NCI-H748 treated with DMSO at 0.1 percent for 48 hours (cell line): ENCODE measurements at places on chromosomes 1 and 21.

GRCh38 chr1:200909757-200910239, 15.1 kb downstream of the INAVA start:
- DNase-seq = no peak

DNA sequence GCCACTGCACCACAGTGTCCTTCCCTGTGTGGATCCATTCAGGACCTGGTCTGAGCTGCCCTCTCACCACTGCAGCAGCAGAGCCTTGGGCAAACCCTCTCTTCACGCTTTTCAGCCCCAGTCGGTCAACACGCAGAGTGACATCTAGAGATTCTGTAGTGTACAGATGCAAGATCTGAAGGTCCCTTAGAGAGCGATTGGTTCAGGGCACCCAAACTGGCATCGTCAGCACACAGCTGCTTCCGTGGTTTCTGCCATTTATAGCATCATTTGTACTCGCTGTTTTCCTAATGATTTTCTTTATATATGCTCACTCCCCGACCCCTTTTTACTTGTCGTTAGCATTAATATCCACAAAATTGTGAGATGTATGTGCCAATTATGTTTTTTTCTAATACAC, 1.5 kb upstream of the ASCL5 start:
- no peak for DNase-seq

DNA sequence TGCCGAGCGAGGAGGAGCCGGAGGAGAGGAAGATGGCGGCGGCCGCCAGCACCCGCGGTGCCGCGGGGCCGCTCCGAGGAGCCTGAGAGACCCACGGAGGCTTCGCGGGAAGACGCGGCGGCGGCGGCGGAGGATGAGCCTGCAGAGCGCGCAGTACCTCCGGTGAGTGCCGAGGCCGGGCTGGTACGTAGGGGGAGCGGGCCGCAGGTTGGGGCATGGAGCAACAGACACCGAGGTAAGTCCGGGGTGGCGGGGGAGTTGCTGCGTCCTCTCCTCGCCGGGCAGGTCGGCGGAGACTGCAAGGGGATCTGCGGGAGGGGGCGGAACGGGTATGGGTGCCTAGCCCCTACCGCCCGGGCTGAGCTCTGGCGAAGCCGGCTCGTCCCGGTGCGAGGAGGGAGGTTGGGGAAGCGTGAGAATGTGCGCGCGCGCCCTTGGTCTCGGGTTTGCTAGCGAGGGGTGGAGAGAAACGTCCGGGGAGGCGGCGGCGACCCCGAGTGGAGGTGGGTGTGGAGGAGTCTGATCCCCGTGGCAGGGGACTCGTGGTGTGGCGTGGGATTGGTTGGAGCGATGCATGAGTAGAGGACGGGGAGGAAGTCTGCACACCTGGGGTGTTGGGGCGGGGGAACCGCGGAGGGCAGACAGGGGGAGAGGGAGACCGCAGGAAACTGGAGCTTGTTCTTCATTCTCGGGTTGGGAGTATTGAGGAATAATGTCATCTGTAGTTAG, at the start of gene SMG7:
Gene SMG7 (plus strand): TSS at position 12 of the 729 bp plus-strand sequence. CDS start 122 bp downstream, at position 134.
- DNase-seq = no peak

- no peak for DNase-seq
These were observed 149.2 kb downstream of the CACNA1E start for GRCh38 chr1:181632492-181632891.

GRCh38 chr1:45244660-45245059, 38.3 kb upstream of the ZSWIM5 start:
- no peak for DNase-seq
